RPMI8226 (cell line): ENCODE measurements at places on chromosomes 7 and 10.

DNA sequence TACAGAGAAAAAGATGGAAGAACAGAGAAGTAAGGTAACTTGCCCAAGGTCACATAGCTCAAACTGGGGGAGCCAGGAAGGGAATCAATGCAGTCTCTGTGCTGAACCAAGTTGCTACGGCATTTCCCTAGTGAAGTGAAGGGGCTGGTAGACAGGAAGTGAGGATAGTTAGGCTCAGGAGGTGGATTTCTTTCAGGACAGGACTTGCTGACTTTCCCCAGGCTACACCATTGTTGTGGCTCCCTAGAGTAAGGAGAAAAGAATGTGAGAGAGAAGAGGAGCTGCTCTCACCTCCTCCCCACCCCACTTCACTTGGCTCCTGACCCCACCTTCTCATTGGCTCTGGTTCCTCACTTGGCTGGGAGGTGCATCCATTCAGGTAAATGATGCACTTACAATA is 316.9 kb downstream of the INHBA start:
- no peak for DNase-seq

DNA sequence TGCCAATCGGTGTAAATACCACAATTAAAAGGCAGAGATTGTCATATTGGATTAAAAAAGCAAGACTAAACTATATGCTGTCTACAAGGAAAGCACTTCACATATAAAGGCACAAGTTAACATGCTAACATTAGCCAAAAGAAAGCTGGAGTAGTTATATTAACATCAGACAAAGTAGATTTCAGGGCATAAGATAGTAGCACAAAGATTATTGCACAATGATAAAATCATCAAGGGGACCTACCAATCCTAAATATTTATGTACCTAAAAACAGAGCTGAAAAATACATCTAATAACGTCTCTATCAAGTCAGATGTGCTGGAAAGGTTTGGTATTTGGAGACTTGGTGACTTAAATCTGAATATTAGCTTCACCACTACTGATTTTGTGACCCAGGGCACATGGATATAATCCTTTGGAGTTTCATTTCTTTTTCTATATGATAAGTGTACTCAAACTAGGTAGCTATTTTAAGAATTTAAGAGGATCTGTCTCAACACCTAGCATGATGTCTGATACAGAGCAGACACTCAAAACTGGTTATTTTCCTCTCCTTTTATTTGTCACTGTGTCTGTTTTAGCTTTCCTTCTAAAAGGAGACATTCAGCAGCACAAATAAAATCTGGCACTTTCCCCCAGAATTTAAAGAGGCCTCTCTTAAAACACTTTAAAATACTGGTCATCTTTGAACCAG is 156.5 kb downstream of the DOCK4 start:
- DNase-seq: no peak

DNA sequence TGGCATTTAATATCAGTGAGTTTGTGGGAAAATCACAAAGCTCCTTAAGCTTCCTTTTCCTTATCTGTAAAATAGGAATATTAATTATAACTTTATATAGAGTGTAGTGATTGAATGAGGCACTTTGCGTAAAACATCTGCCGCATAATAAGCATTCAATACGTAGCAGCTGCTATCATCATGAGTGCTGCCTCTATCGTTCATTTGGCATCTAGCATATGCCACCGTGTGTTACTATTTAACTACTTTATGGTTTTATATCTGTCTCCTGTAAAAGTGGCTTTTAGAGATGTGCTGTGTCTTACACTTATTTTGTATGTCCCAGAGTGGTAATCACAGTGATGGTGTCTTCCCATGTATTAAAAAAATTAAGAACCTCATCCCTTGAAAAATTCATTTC is 729.6 kb downstream of the SORCS3 start:
- DNase-seq: no peak

GRCh38 chr10:100927266-100927665 is 14.5 kb downstream of the SLF2 start:
- DNase-seq: no peak
